ENCODE measurements at places on chromosomes 7 and 10.

GRCh38 chr7:45663167-45663921, 89.2 kb downstream of the ADCY1 start:
- DNase-seq = no peak

- no peak for DNase-seq
Observed at GRCh38 chr10:8428654-8429053, 374.2 kb downstream of the GATA3 start.

DNA sequence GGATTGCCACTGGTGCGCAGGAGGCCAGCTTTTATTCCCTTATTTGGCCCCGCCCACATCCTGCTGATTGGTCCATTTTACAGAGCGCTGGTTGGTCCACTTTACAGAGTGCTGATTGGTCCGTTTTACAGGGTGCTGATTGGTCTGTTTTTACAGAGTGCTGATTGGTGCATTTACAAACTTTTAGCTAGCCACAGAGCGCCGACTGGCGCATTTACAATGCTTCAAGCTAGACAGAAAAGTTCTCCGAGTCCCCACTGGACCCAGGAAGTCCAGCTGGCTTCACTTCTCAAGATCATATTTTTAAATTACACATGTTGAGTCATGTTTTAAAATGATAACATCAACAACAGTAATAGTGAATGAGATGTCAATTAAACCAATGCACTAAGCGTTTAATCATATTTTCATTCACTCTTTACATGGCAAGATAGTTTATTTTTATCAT, 128.3 kb downstream of the CUBN start:
- no peak for DNase-seq

DNA sequence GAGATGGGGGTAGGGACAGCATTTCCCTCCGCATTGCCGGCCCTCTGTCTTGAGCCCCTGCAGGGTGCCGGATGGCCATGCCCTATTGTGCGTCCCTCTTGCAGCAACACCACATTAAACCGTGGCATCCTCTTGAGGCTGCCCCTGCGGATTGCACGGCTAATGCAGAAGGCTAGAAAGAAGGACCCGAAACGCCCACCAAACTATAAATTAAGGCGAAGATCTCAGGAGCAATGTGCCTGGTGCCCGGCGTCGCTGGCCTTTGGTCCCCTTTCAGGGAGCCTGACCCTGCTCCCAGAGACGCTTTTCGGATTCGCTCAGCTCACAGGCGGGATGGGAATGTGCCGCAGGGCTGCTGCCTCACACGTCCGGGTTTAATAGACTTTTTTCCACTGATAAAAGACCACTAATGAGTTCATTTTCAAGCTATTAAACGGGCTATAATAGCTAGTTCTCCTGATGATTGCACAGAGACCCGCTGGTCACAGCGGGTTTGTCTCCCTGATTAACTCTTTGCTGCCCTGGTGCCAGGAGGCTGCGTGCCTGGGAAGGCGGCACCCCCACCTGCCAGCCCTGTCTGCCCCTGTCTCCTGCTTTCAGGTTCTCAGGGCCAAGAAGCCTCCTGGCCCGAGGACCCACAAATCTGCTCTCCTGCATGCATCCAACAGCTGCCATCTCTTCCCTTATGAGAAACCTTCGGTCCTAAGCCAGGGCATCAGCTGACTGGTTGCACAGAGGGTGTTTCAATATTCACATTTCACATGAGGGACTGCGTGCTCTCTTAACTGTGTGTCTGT, 128.3 kb downstream of the ADARB2 start:
- no peak for DNase-seq

- DNase-seq = no peak
Observed at GRCh38 chr10:5321273-5321672, 43.5 kb upstream of the UCN3 start.
